ENCODE measurements at places on chromosomes 2 and 18.

GRCh38 chr2:134372611-134373131, 118.8 kb downstream of the MGAT5 start:
- no peak for DNase-seq

DNA sequence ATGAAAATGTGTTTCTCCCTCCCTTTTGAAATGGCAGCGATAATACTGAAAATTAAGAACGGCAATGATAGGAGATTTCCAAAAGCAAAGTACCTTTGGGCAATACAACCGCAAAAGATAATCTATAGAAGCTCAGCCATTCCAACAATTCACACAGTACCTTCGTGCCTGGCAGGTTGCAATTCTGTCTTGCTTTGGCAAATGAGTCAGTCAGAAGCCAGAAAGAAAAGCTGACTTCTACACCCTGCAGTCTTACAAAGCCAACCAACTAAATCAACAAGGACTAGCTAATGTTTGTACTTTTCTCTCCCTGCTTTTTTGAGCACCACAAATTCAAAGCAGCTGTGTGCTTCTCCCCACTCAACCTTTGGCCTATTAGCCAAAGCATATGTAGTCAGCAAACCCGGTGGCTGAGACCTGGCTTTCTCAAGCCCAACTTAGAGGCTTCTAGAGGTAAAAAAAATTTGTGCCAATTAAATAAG, 25.7 kb upstream of the ID2 start:
- DNase-seq = no peak

- no peak for DNase-seq
These were observed 217.1 kb downstream of the MREG start for GRCh38 chr2:215796140-215796855.

DNA sequence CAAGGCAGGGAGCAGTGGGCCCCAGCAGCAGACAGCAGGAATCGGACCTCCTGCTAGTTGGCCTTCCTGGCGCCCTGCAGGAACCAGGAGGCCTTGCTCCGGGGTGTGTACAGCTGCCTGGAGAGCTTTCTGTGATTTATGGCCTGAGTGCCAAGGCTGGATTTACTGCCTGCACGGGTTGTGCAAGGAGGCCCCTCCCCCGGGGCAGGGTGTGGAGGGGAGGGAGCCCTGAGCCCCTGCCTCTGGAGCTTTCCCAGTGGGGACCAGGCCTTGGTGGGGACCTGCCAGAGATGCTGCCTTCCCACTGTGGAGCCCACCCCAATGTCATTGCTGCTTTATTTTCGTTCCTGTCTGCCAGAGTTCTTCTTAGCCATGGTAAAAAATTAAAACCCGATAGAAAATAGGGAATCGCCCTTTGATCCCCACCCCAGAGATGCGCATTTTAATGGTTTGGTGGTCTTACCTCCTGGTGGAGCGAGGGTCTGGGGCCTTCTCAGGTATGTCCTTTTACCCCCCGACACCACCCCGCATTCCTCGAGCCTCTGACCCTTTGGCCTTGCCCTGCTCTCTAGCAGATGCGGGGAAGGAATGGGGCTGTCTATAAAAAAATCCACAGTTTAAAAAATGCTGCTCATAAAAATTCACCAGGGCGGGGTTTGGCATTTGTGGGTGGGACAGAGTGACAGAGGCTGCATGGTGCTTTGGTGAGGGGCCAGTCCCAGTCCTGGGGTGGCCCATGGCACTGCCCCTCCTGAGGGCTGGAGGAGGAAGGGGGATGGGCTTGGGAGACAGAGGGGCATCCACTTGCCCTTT, 6.9 kb upstream of the RALB start:
- DNase-seq = no peak

DNA sequence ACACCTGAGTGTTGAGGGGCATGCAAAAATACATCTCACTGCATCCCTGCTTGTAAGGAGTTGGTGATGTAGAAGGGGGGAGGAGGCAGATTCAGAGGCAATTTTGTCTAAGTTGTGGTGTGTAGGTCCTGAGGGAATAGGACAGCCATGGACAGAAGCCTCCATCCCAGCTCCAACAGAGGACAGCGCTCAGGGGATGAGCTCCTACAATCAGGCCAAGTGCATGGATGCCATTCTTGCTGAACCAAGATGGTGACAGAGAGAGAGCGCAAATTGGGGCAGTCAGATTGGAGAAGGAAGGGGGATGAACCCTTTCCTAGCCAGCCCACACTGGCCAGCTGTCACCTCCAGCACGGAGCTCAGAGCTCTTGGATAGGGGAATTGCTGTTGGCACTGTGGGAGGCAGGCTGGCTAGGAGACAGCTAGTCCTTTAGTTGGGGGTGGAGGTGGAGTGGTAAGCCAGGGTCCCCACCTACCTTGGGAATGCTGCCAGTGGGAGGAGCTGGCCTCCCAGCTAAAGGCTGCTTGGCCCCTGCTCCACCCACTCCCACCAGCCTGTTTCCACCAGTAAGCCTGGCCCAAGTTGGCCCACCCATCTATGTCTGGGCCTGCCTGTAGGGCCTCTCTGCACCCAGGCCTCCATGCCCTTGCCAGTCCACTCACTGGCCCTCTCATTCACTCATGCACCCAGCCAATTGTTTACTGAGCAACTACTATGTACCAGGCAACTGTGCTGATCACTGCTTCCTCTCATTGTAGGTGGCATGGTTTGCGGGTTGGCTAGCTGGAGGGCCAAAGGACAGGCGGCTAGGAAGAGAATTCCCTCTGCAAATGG, 2.5 kb upstream of the PER2 start:
- no peak for DNase-seq

DNA sequence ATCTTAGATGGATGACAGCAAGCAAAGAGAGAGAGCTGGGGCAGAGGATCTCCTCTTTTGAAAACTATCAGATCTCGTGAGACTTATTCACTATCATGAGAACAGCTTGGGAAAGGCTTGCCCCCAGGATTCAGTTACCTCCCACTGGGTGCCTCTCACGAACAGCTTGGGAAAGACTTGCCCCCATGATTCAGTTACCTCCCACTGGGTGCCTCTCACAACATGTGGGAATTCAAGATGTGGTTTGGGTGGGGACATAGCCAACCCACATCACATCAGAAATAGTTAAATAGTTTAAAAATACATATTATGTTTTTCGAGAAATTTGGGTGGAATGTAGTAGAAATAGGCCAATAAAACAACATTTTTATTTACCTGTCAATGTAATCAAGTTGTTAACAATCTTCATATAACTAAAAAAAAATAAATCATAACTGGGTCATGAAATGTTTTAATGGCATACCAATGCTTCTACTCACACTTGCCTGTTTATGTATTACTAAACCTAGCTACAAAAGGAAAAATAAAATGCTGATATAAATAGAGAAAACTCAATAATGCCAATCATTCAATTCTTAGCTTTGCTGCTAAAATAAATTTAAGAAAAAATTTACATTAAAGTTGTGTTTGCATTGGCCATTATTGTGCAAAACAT, 608.9 kb downstream of the SUCLG1 start:
- DNase-seq = no peak

- DNase-seq = no peak
These were observed 46.5 kb upstream of the SULT1C3 start for GRCh38 chr2:108193251-108193650.

- DNase-seq = no peak
These were observed 251.8 kb upstream of the NETO1 start for GRCh38 chr18:73119574-73119973.

DNA sequence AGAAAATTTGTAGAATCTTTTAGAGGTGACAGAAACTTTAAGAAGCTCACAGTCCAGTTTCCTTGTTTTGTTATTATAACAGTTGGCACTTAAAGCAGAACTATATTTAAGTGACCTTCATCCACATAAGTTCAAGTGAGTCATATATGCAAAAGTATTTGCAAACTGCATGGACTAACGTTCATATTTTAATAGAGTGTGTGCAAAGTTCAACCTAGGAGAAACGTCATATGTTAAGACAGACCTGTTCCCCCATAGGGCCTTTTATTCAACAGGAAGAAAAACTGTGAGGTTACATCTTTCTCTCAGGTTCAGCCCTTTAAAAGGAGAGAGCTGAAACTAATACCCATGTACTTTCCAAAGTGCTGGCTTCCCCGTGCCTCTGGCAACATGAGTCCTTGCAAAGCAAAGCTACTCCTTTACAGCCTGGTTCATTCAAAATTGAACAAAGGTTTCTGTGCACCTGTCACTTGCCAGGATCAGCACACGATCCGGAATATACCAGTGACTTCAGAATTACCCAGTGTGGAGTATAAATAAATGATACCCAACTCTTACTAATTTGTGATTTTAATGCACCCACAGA, 280.0 kb upstream of the RAB12 start:
- DNase-seq = no peak

DNA sequence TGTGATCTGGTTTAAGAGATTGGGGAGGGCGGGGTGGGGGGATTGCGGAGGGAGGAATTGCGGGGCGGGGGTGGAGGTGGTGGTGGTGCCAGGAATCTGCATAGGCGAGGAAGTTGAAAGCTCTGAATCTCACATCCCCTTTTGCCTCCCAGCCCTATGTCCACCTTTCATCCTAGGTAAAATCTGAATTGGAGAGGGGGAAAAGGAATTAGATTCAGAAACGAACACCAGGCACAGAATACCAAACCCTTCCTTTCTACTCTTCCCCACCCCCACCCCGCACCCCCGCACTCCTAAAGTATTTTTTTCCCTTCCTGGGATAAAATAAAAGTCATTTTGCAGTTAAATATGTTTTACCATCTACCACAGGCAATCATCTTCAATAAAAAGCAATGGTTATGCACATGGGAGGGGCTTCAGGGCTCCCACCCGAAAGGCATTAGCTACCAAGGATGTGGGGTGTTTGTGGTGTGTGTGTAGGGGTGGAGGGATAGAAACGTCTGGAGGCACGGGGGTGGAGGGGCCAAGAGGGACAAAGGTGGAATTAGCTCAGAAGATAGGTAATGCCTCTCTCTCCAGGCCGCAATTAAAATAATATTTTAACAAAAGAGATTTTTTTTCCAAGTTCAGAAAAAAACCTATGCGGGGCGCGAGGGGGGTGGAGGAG, 1.8 kb downstream of the IGFBP5 start:
- no peak for DNase-seq

- DNase-seq = peak; percentile 76
These were observed 57.5 kb downstream of the AP1S3 start for GRCh38 chr2:223779877-223780276.

GRCh38 chr2:62663411-62663810, 42.1 kb upstream of the EHBP1 start:
- no peak for DNase-seq

GRCh38 chr2:207504513-207505170, 25.1 kb upstream of the CREB1 start:
- DNase-seq = no peak

DNA sequence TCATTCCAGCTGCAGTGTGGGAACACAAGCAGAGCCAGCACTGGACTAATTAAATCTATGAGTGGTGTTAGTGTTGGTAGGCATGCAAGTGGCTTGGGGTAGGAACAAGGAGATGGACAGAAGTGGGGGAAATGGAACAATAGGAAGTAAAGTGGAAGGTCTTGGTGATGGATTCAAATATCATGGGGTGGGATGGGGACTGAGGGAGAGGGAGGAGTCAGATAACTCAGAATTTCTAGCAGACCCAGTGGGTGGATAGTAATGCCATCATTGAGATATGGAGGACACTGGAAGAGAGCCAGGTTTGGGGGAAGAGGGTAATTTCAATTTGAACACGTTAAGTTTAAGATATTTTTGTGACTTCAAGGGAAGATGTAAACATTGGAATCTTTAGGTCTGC, 2.9 kb upstream of the LNPK start:
- no peak for DNase-seq

DNA sequence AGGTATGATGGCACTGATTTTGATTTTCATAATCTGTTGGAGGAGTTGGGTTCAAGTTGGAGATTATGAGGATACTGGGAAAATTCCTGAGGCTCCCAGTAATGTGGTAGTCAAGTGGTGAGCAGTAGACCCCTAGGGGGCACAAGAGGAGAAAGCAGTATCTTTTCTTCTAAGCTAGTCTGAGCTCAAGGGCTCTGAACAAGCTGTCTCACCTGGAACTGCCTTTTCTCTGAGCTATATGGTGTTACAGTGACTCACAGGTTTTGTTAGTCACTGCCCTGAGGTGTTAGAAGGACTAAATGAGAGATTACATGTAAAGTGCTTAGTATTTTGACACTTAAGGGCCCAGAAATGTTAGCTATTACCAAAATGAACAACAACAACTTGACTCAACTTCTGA, 42.2 kb downstream of the CD302 start:
- DNase-seq = no peak

DNA sequence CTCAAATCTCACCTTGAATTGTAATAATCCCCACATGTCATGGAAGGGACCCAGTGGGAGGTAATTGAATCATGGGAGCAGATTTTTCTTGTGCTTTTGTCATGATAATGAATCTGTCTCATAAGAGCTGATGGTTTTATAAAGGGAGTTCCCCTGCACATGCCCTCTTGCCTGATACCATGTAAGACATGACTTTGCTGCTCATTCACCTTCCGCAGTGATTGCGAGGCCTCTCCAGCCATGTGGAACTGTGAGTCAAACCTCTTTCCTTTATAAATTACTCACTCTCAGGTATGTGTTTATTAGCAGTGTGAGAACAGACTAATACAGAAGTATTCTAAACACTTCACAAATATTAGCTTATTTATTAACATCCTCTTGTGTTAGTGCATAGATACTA, 516.7 kb downstream of the LRRTM4 start:
- no peak for DNase-seq

- DNase-seq = no peak
These were observed 22.3 kb upstream of the DUSP2 start for GRCh38 chr2:96167407-96168013.

GRCh38 chr2:13046557-13047165, 329.9 kb downstream of the TRIB2 start:
- DNase-seq = no peak

DNA sequence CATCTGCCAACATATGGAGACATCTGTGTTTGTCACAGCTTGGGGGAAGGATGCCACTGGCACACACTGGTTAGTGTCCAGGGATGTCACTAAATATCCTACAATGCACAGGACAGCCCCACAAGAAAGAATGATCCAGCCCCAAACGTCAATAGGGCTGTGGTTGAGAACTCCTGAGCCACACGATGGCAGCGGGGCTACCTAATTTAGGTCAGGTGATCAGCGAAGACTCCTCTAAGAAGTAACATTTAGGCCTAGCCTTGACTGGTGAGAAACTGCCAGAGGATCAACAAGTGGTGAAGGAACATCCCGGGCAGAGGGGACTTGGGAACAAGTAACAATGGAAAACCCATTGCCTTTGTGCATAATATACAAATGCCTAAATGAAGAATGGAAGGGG, 5.0 kb upstream of the TGIF1 start:
- DNase-seq = no peak

- no peak for DNase-seq
These were observed 216.5 kb downstream of the KLHL29 start for GRCh38 chr2:23601301-23601965.

GRCh38 chr2:176495826-176496225, 226.6 kb downstream of the MTX2 start:
- no peak for DNase-seq

GRCh38 chr2:196966061-196966460, 39.6 kb upstream of the PGAP1 start:
- DNase-seq = no peak

GRCh38 chr2:72949642-72950041, 32.3 kb downstream of the EMX1 start:
- no peak for DNase-seq

Data from iPS DF 6.9 (cell line).